ENCODE measurements at places on chromosomes 11 and 22.

GRCh38 chr22:29768052-29768693 lies 1.0 kb downstream of the UQCR10 start:
- no peak for DNase-seq

DNA sequence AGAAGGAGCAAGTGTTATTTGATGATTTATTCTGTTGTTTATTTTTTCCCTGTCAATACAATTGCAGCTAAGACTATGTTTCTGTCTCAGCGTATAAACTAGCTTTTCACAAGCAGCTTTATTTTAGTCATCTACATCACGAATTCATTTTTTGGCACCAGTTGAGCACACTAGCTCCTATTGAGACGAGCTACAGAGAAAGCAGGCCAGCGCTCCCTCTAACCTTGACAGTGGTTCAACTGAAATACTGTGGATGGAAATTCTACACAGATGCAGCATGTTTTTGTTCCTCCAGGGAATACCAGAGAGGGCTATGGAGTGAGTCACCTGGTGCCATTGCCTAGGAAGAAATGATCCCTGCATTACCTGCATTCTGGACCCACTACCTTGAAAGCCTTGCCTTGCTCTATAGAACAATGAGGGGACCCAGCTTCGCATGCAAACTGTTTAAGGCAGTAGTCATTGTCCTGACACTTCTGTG lies 108.2 kb upstream of the ARHGAP42 start:
- DNase-seq = no peak

DNA sequence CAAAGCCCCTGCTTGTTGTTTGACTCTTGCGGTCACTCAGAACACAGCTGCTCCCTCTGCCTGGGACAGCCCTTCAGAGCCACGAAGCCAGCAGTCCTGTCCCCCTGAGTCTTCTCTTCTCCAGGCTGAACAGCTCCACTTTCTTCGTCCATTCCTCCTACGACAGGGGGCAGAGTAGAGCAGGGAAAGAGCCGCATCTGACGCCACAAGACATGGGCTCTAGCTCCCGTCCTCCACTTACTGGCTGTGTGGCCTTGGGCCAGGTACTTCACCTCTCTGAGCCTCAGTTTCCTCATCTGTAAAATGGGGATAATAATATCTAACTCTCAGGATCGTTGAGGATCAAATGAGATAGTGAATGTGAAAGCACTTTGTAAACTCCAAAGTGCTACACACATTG lies 29.9 kb downstream of the CHRDL2 start:
- no peak for DNase-seq

GRCh38 chr22:40328546-40329456 lies 17.5 kb upstream of the ADSL start:
- DNase-seq = no peak

- no peak for DNase-seq
Measured at GRCh38 chr11:73461335-73461840, 85.2 kb downstream of the RELT start.

GRCh38 chr11:77083566-77084245 lies 16.9 kb downstream of the CAPN5 start:
- no peak for DNase-seq

GRCh38 chr11:69419662-69420395 lies 61.6 kb upstream of the LINC01488 start:
- no peak for DNase-seq

DNA sequence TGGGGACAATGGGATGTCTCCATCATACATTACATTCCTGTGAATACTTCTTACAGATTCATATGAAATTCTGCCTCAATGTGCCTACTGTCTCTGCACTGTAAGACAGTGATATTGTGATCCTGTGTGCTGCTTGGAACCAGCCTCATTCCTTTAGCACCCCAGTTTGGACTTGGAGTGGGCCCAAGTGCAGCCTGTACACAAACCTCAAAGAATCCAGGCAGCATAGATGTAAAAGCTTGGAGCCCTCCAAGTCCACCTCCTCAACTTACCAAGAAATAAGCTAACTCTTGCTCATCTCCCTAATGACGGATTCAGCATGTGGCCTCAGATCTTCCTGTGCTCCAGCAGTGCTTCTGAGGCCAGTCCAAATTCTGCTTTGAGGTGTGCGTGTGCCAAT lies 24.4 kb downstream of the GRAP2 start:
- DNase-seq = no peak

- peak; percentile 68 for DNase-seq
Measured at GRCh38 chr22:19178065-19178656, 375 bp downstream of the SLC25A1 start.

- peak; percentile 5 for DNase-seq
Measured at GRCh38 chr11:135075740-135076139, 663.7 kb upstream of the B3GAT1 start.

DNA sequence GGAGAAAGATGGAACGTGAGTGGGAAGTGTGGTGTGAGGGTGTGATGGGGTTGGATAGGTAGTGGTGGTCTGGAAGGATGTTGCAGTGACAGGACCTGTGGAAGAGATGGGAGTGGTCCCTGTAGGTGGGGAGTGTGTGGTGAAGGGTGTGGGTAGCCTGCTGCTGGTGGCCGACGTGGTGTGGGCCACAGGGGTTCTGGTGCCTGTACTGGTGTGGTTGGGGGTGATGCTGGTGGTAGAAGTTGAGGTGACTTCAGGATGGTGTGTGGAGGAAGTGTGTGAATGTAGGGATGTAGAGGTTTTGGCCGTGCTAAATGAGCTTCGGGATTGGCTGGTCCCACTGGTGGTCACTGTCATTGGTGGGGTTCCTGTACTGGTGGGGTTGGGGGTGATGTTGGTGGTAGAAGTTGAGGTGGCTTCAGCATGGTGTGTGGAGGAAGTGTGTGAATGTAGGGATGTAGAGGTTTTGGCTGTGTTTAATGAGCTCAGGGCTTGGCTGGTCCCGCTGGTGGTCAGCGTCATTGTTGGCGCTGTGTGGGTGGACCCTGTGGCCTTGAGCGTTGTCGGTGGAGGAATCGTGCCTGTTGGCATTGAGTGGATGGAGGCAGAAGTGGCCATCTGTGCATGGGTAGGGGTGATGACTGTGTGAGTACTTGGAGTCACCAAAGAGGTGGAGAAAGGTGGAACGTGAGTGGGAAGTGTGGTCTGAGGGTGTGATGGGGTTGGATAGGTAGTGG lies 19.1 kb downstream of the MUC6 start:
- peak; percentile 42 for DNase-seq

GRCh38 chr11:113593698-113594308 lies 112.3 kb downstream of the TMPRSS5 start:
- DNase-seq = no peak

DNA sequence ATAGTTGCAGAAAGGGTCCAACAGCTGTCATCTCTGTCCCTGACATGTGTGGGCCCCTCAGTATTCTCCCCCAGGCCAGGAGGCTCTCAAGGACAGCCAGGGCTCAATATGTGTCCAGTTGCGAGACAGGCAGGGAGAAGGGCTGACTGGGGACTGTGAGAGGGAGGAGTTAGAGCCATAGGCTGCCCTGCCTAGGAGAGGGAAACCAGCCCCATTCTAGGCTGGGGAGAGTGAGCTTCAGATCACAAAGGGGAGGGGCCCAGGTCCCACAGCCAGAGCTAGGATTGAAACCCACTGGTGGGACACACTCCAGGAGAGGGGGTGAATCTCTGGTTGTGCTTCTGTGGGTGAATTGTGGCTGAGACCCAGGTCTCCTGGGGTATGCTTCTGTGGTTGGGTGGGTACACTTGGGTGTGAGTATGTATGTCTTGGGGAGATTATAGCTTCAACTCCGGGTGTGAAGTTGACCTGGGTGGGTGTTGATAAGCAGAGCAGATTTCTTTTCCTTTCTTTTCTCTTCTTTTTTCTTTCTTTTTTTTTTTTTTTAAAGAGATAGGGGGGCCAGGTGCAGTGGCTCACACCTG lies 2.1 kb upstream of the CARNS1 start:
- DNase-seq = no peak

GRCh38 chr11:9274499-9275258 lies 9.5 kb upstream of the DENND5A start:
- no peak for DNase-seq

GRCh38 chr22:35957589-35957988 lies 71.0 kb downstream of the RBFOX2 start:
- no peak for DNase-seq

DNA sequence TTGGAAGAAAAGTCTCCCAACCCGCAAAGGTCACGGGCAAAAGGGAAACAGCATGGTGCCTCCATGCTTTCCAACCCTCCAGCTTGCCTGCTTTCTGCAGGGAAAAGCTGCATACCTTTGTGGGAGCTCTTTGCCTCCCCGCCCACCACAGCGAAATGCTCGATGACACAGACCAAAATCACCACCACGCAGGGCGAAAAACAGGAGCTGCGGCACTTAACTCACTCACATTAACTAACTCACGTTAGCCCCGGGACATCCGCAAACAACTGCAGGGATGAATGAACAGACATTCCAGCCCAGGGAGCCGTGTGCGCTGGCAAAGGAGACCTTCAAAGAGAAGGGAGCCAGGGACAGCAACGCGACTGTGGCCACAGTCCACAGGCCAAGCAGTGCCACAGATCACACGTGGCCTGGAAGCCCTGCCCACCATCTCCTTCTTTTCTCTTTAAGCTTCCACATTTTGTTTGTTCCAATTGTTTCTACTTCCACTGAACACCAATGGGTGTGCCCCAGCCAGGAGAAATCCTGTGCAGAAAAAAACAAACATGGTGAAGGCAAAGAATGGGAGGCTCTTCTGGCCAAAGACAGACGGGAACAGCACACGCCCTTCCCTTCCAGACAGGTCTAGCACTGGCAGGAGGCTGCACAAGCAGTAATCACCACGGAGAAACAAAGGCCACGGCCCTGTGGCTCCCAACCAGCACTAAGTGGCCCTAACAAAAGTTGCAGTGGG lies 39.3 kb downstream of the DUSP8 start:
- no peak for DNase-seq

DNA sequence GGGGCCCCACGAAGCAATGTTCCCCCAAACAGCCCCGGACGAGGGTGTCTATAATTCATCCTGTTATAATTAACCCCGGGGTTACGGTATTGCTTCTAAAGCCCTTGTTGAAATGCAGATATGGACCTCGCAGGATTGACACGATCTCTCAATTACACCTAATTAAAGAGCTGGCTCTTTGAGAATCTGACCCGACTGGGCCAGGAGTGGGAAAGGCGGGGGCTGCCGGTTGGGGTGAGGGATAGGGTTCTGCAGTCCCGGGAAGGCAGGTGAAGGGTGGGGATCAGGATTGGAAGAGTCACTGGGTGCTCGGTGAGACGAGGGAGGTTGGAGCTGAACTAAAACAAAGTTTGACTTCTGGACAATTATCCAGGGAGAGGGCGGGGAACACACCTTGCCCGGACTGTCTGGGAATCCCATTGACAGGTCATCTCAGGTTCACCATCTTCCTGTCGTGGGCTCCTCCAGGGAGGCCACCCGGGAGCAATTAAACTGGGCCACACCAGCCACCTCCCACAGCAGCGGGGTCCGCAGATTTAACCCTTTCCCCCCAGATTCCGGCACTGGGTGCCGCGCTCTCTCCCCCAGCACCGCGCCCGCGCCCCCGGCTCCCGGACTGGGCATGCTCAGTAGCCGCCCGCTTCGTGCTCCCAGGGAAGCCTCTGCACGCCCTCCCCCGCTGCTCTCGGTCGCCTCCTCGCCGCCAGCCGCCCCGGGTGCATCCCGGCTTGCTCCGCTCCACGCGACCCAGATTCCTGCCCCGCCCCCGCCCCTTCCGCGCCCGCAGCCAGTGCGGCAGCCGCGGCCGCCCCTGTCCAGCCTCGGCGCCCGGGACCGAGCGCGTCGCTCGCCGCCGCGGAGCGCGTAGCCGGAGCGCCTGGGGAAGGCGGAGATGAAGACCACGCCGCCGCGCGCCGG lies at the start of gene ELMOD1:
Gene ELMOD1 (plus strand): TSS at position 688 of the 918 bp plus-strand sequence. CDS start 27,043 bp downstream, outside the sequence.
- peak; percentile 40 for DNase-seq

DNA sequence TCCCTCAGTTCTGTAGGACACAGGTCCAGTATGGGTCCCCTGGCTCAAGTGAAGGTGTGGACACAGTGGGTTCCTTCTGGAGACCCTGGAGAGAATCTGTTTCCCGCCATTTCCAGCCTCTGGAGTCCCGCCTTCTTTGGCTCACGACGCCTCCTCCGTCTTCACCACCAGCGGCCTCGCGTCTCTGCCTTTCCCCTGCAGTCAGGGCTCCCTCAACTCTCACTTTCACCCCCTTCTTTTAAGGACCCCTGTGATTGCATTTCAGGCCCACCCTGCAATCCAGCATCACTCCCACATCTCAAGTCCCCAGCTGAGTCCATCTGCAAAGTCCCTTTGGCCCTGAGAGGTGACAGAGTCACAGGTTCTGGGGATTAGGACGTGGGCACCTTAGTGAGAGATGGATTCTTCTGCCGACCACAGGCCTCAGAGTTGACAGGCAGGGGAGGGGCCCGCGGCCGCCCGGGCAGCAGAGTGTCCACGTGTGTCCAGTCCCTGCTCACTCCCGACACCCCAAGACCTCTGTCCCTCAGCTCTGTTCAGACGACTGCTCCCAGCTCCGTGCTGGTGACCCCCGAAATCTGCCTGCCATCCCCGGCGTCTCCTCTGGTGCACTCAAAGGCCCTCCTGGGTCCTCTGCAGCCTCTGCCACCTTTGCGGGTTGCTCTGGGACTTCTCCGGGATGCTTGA lies 36.9 kb upstream of the KRTAP5-7 start:
- no peak for DNase-seq

DNA sequence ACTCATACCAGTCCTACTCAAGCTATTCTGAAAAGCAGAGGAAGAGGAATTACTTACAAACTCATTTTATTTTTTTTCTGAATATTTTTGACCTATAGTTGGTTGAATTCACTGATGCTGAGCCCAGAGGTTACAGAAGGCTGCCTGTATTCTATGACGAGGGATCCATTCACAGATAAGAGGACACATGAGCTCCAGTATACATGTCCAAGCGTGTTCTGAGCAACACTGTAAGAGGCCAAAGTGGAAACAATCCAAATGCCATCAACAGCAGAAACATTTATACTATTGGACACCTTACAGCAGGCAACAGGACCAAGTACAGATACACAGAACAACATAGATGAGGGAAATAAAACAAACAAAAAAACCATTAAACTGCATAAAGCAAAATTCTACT lies 10.3 kb downstream of the KDM4E start:
- DNase-seq = no peak

DNA sequence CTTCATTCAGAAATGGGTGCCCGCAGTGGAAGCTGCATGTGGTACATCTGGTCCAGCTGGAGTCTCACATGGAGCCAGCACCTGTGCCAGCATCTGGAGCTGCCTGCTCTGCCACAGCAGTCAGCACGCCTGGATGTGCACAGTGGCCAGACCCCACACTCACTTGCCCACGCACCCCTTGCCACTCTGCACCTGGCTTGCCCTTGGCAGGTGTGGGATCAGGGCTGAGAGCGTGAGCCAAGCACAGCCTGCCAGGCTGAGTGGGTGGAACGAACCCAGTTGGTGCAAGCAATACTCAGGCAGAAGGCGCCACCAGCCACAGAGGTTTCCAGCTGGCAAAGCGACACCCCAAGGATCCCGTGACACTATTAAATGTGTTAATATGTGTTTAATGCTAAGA lies 95.5 kb upstream of the AMOTL1 start:
- no peak for DNase-seq

- no peak for DNase-seq
Measured at GRCh38 chr11:131656179-131656838, 285.9 kb downstream of the NTM start.

GRCh38 chr11:65295001-65295400 lies 19.7 kb upstream of the CDC42EP2 start:
- no peak for DNase-seq
